ENCODE measurements at places on chromosomes 6 and 20.

- no peak for DNase-seq
These were observed 22.4 kb downstream of the CALHM6 start for GRCh38 chr6:116483616-116484015.

GRCh38 chr6:143976806-143977349 is 31.2 kb downstream of the PLAGL1 start:
- no peak for DNase-seq

DNA sequence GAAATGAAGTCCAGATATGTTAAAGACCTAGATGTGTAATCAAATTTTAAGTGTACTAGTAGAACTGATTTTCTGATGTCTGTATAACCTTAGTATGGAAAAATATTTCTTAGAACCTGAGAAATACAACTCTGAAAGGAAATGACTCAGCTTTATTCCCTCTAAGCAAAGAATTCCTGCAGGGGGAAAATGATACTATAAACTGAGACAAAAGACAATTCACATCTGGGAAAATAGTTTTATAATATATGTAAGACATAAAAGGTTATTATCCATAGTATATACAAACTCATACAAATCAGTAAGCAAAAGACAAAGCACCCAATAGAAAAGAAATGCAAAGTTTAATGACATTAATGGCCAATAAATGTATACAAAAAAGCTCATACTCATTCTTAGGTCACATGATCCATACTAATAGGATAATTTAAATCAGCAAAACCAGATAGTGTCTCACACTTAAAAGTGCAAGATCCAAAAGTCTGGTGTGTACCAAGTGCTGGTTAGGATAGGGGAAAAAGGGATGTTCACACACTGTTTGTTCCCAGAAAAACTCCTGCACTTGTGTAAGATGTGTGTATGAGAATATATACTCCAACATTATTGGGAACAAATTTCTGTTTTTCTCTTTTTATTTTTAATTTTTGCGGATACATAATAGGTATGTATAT is 22.6 kb downstream of the RNF217 start:
- DNase-seq = no peak

DNA sequence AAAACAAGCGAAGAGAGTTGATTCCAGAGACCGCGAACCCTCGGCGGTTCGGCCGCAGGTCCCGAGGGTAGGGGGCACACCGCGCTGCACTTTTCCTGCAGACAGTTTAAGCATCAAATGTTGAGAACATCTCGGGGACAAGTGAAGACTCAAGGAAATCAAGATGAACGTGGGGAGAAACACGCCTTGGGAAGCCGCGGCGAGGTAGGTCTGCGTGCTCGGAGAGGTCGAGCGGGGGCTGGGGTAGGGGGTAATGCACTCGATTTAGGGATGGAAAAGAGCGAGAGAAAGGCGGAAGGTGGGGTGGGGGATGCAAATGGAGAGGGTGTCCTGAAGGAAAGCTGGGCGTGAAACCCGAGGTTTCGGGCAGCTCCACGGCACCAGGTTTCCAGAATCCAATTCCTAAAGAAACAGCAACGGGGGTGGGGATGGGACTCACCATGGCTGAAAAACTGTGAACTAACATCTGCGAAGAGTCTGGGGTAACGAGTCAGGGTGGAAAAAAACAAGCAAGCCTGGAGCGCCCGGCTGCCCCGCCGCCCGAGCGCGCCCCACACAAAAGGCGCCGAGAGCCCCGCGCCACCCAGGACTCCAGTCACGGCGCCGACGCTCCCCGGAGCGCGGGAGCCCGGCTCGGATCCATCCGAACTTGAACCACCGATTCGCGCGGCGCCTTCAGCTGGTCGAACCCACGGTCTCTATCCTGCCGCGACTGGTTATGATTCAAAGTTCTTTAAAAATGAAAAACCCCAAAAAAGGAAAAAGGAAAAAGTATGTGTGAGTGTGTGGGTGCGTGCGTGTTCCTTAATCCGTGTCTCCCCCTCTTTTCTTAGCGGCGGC is 3.5 kb downstream of the TFAP2A start:
- no peak for DNase-seq

DNA sequence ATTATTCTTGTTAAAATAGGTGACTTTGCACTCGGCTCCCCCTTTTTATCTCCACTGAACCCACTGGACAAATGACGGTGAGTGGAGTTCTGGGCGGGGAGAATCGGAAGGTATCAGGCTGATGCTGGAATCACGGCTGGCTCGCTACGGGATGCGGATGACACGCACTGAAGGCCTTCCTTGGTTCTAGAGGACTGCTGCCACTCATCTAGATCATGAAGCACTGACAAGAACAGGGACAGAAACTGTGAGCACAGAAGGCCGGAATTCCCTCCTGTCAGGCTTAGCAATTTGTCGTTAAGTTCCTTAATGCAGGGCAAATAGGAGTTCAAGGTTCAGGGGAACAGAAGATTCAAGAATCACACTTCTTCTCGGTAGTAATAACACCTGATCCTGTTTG is 89.9 kb upstream of the MPC1 start:
- DNase-seq = no peak

DNA sequence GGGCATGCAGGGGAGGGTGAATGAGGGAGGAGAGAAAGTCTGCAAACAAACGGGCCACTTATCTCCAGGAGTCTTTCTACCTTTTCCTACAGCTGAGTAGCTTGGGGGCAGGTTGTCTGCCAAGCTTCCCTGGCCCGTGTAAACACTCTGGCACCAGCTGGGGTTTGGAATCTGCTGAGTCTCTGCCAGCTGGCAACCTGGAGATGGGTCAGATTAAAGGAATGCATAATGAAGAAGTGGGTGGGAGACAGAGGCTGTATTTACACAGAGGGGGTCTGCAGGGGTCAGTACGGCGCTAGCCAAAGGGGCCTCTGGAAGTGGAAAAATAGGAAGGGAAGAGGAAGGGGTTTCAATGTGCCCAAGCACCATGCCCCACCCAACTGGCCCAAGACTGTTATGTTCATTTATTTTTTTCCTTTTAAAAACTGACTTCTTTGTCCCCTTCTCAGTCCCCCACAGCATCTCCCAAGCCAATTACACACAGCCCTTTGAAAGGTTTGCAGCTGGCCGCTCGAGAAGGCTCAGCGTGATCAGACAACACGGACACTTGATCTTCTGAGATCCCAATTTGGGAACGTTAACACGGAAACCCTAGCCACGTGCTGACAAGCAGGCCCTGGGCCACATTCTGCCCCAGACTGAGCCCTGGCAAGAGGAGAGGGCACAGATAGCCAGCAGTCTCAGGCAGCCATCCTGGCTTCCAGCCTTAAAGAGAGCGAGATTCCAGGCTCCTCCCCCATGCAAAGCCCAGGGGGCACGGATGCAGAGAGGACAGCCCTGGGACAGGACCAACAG is 25.2 kb downstream of the TRAM2 start:
- no peak for DNase-seq

DNA sequence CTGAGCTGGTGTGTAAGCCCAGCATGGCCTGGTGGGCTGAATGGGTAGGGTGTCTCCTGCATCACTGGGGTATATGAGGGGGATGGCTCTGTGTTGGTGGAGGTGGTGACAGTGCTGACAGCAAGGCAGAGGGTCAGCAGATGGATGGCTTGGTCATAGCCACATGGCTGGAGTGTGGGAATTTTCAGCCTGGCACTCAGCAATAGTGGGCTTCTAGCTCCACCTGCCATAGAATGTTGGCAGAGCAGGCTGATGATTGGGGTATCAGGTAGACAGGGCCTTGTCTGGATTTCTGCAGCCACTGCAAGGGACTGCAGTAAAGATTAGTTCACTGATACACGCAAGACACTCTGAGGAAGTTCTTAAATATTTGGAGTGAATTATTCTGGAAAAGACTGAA is 137.5 kb upstream of the BACH2 start:
- DNase-seq = no peak

- no peak for DNase-seq
These were observed 60.1 kb upstream of the PRSS16 start for GRCh38 chr6:27187231-27188060.

GRCh38 chr6:159695984-159696383 is 2.9 kb upstream of the SOD2 start:
- DNase-seq = no peak

DNA sequence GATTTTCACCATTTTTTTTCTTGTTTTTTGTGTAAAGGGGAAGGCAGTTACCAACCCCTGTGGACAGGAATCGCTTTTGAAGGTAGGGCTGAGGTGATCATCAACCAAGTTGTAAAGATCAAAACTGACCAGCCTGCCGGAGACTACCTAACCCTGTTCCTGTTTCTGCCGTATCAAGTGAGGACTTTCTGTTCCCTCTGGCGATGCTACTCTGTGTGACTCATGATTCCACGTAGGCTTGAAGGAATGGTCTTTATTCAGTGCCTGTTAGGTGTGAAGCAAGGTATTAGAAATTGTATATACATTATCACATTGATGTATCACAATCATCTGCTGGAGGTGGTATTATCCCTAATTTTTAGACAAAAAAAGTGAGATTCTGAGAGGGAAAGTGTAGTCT is 161.3 kb downstream of the SOX4 start:
- no peak for DNase-seq

DNA sequence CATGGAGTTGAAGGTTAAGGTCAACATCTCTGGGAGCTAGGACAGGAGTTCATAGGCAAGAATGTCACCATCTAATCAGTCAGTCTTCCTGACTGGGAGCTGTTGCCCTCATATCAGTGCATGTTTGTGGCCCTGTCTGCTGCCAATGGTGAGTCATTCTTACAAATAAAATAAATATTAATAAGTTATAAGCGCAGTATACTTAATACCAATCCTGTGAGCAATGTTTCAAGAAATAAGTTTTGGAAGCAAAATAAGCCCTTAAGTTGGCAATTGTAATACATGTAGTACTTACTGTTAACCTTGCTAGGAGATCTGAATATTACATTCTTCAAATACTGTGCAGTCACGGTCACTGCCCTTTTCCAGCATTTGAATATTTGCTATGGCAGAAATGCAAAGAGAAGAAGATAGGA is 20.2 kb upstream of the MDGA1 start:
- DNase-seq = no peak

DNA sequence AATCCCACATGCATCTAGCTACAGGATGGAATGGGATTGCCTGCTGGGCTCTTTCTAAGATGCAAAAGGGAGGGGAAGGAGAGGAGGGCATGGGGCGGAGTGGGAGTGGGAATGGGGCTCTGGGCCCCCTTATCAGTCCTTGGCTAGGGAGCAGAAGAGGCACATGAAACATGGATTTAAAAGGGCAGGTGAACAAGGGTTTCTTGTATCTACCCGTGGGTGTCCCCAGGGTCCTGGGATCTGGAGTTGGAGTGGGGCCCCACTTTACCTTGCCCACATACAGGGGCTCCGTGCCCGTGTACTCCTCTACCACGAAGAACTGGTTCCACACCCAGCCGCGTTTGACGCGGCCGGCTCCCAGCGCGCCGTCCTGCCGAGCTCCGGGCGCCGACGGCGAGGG is 57.5 kb downstream of the CDH22 start:
- DNase-seq = no peak

DNA sequence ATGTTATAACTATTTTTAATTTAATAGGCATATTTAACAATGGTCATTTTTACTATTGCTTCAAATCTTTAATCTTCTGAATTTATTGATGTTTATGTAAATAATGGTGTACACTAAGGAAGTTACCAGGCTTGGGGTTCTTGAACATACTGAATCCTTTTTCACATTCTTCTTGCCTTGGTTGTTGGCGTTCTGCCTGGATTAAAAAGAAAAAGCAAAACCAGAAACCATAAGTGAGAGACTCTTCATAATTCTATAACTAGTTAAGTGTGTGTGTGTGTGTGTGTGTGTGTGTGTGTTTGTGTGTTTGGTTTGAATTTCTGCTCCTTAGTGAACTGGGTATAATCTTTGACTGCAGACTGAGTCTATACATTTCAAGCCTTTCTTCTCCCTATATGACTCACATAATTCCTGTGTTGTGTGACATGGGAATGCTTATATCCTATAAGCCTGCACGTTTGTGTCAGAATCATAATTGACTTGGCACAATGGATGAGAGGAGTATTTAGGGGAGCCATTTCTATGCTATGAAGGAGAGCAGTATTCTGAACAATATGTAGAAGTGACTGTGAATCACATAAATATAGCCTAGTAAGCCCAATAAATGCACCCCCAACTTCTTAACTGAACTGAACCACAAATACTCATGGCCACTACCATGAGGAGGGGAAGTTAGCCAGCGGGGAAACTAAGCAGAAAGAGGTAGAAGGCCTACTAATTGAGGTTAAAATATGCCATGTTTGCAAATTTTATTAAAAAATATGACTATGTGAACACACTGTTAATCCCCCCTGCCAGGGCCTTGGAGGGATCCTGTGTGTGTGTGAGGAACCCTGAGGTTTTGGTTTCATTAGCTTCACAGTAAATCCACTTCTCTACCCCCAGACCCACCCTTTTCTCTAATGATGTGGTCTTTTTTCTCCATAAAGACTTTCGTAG is 425.5 kb downstream of the BCKDHB start:
- DNase-seq = no peak

DNA sequence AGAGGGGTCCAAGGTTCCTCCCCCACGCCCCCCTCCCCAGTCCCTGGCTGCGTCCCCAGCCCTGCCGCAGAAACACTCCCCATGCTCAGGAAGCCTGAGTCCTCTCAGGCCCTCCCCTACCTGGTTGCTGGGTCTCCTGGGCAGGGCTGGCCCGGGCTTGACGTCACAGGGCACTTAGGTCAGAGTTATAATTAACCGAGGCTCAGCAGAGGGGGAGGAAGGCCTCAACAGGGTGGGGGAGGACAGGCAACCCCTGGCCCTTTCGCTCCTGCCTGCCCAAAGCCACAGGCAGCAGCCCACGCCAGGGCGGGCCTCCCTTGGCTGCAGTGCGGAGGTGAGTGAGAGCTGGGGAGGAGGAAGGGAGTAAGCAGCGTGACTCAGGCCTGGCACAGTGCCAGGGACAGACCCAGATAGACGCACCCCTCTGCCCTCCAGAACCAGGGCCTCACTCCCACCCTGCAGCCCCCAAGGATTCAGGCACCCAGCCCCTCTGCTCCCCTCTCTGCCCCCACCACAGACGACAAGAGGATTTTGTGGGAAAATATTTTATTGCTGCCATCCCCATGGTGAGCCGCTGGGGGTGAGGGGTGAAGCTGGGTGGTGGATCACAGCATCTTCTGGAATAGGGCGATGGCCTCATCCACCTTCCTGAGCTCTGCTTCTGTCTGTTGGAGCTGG is at the start of gene VWA7:
TSS of gene VWA7 (minus strand) at position 340 of the 678 bp plus-strand sequence. CDS start 549 bp downstream, outside the sequence.
- peak; percentile 83 for DNase-seq

DNA sequence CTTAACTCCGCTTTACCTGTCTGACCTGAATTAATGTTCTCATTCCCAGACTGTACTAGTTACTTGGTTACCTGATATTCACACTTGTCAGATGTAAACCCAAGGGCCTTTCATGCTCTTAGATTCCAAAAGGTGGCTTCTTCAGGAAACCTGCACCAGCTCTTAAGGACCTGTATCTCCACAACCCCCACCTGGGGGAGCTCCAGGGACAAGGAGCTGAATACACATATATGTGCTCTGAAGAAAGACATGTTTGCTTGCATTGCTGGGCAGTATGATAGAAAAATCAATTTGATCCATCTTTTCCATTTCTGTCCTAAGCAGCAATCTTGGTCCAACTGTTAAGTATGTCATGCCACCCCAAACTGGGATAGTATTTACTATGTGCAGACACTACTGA is 64.8 kb upstream of the POU3F2 start:
- no peak for DNase-seq

- DNase-seq = no peak
These were observed 13.1 kb upstream of the DEK start for GRCh38 chr6:18277237-18278006.

GRCh38 chr20:40156600-40157317 is 532.3 kb downstream of the MAFB start:
- no peak for DNase-seq
